Caudate nucleus (tissue), 63 donors: ENCODE measurements at places on chromosomes 2 and 18.
A peak's percentile ranks its signal among the peaks of the same experiment; 100 is the strongest.

- no peak for DNase-seq
Measured at GRCh38 chr18:5693699-5694294, 150.0 kb upstream of the EPB41L3 start.

GRCh38 chr2:141508086-141508752 lies 622.6 kb downstream of the LRP1B start:
- DNase-seq = no peak

- no peak for DNase-seq
Measured at GRCh38 chr18:35289293-35289692, 736 bp downstream of the ZSCAN30 start.

- DNase-seq = no peak
Measured at GRCh38 chr2:42046819-42047487, 868 bp upstream of the PKDCC start.

DNA sequence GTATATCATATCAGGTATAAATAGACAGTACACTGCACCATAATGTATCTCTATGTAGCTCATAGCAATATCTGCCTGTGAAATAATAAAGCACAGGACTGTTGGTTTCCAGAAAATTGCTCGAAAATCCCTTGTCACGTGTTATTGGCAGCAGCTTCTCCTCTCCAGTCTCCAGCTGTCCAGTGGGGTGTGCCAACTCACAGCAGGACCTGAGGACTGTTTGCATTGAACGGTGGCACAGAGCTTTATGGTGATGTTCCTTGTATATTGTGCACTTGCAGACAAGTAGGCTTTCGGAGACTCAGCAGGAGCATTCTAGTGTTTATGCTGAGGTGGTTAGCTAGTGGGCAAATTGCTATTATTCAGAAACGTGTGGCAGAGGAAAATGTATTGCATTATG lies 182.2 kb upstream of the ATP5MC3 start:
- no peak for DNase-seq

DNA sequence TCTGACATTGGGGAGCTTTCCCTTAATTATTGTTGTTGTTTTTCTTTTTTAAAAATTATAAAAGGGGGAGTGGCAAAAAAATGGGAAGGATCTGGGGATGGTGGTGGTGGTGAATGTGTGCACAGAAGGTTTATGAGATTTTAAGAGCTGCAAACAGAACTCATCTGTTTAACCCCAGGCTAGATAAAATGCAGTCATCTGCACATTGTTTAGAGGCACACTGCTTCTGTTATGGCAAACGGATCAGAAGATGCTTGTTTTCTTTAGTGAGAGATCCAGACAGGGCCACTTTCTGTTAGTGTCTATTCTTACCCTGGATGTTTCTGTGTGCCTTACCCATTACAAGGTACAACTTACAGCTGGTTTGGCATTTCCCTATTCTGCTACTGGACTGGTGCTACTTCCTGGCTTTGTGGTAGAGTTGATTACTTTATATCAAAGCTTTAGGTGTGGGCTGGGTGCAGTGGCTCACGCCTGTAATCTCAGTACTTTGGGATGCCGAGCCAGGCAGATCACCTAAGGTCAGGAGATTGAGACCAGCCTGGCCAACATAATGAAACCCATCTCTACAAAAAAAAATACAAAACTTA lies 68.2 kb upstream of the NRP2 start:
- no peak for DNase-seq

- no peak for DNase-seq
Measured at GRCh38 chr2:186032102-186032738, 293.6 kb downstream of the FSIP2 start.

DNA sequence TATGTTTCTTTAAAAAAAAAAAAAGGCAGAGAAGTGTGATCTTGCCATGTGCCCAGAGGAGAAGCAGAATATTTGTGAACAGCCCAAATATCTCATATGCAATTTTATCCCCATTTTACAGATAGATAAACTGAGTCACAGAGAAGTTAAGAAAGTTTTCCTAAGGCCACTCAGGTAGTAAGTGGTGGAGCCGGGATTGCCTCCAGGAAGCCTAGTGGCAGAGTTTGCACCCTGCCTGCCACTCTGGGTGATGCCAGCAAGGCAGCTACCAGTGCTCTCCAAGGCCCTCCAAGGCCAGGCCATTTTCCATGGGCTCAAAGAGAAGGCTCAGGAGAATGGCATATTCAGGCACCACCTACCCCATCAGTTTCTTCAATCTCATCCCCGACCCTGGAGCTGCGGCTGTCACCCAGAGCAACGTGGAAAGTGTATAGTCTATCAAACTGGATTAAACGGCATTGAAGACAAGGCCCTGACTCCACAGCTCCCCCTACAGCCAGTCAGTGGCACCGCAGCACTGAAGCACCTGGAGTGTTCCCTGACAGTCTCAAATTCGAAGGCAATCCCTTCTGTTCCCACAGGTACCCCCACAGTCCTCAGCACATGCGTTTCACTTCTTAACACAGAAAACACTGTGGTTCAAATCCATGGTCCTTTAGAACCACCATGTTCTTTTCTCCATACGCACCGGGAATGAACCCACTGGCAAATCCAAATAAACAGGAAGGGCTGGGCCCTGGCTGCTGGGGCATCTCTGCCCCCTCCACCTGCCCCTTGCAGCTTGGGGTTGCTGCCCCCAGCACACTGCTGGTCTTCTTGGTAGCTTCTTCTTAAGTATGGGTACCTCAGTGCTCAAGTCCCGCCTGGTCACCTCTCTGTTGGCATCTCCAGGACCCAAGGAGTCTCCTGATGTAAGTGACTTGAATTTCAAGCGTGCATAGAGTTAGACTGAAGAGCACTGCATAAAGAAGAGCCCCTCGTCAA lies 175.3 kb downstream of the INHBB start:
- no peak for DNase-seq

- no peak for DNase-seq
Measured at GRCh38 chr2:146131785-146132184, 1611.9 kb upstream of the ZEB2 start.

GRCh38 chr18:22033085-22033484 lies 136.3 kb upstream of the GATA6 start:
- no peak for DNase-seq

- no peak for DNase-seq
Measured at GRCh38 chr2:229376866-229377265, 105.8 kb upstream of the PID1 start.

GRCh38 chr2:82789851-82790205 lies 1669.3 kb downstream of the SUCLG1 start:
- DNase-seq = no peak

DNA sequence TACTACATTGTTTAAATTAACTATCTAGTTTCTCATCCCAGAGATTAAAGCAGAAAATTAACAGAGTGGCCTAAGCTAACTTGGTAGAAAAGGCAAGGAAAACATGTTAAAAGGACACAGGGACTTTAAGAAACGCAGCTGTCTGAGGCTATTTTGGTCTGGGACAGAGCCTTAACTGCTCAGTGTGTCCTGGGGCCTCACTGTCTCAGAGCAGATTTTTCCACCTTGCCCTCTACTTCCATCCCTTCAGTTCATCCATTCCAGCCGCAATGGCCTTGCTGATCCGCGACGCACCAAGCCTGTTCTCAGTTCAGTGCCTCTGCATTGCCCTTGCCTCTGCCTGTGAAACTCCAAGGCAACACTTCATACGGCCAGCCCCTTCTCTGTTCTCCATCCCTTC lies 114.9 kb upstream of the OSR1 start:
- DNase-seq = no peak

- peak; percentile 45 for DNase-seq
Measured at GRCh38 chr2:88626171-88627054, 851 bp downstream of the EIF2AK3 start.

GRCh38 chr2:202848813-202849212 lies 22.8 kb downstream of the ICA1L start:
- DNase-seq = no peak

- DNase-seq = no peak
Measured at GRCh38 chr2:57981083-57981768, 65.4 kb upstream of the VRK2 start.

- DNase-seq = peak; percentile 1
Measured at GRCh38 chr2:221372159-221372884, 199.8 kb downstream of the EPHA4 start.

- no peak for DNase-seq
Measured at GRCh38 chr2:166373105-166373504, 2.6 kb downstream of the SCN9A start.

DNA sequence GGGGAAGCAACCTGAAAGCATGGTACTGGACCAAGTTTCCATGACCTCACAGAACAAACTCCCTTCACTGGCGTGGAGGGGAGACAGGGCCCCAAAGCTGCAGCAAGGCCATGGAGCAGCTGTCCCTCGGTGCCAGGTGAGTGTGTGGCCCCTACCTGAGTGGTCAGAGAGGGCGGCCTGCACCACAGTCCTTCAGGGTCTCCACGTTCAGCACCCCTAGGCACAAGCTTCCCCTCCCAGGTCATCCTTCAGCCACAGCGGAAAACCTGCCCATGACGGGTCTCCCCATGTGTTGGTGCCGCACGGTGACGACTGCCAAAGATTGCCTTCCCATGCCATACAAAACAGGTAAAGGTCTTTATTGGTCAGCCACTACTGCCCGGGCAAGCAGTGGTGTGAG lies 201.6 kb downstream of the MGAT5 start:
- no peak for DNase-seq

DNA sequence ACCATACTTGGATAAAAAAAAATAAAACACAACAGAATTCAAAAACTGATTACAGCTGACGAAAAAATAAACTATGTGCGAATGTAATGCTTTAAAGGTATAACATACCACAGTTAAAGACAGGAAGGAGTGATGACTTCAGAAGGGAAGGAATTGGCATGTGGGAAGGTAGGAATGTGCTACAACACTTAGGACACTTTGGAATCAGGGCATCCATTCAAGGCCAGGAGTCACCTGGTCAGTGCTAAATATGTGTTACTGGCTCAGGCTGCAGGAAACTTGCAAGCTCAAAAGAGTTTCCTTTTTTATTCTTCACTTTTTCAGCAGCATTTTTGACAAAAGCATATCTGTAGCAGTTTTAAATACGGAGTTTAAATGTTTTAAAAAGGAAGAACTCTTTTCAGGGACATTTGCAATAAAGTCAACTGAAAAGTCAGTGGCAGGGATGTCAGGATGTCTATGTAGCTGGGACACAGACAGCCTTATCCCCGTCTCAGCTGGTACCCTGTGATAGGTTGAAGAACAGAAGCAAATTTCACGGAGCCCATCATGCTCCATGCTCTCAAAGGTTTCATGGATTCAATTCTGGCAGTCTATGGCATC lies 138.0 kb upstream of the KLHL14 start:
- DNase-seq = no peak

- no peak for DNase-seq
Measured at GRCh38 chr2:121663434-121663833, 14.2 kb upstream of the CLASP1 start.

GRCh38 chr18:58645398-58645797 lies 16.5 kb upstream of the ALPK2 start:
- no peak for DNase-seq

GRCh38 chr18:32042337-32042736 lies 23.7 kb downstream of the RNF125 start:
- no peak for DNase-seq

- peak; percentile 96 for DNase-seq
Measured at GRCh38 chr2:70248181-70248847, at the start of gene TIA1. TSS of gene TIA1 (minus strand) at chr2:70248628. CDS start at chr2:70248430, 198 bp downstream.

GRCh38 chr2:168545439-168546082 lies 89.5 kb downstream of the CERS6 start:
- no peak for DNase-seq

GRCh38 chr2:121095257-121096080 lies 189.5 kb downstream of the TFCP2L1 start:
- DNase-seq = peak; percentile 21

DNA sequence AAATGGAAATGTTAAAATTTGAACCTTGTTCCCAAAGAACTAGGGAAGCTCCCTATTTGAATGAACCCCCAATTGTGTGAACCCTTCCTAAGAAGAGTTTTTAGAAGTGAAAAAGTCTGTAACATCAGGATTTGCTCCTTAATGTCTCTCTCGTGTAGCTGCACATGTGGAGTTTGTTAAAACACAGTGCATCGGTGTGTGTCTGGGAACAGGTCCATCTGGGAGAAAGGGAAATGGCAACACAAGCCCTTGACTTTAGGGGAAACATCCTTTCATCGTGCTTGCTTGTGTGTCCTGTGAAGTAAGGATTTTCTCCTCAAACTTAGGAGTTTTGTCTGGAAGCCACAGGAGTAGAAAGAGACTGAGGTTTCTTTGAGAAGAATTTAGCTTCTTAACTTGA lies 203.9 kb downstream of the PRKCE start:
- no peak for DNase-seq

DNA sequence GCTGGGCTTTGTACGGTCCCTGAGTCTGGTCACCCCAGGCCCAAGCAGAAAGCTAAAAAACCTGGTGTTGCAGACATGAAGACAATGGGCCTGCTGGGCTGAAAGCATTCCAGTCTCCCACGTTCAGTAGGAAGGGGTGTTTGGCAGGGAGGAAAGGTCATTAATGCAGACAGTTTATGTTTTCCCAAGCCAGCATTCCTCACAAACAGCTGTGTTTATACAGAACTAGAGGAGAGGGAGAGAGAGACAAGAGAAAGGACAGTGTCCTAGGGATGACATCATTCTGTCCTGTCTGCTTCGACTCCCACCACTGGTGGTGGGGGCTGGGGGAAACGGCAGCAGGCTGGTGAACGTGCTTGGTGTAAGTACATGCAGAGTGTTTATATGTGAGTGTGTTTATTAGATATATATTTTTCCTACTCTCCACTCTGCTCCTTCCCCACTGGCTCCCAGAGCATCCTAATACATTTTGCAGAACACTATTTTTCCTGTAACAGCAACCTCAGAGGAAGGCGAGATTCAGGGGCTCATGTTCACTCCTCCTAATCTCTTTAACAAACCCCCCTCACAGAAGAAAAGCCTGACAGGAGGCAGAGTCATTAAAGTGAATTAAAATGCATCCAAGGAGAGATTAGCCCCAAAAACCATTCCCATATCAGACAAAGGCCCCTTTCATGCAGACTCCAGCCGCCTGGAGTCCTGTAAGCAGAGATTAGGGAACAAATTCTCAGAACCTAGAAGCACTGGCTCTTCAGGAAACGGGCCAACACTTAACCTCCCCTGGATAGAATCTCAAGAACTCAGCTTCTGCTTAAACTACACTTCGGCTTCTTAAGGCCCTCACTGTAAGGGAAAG lies 380.4 kb downstream of the TNS1 start:
- DNase-seq = no peak

- DNase-seq = no peak
Measured at GRCh38 chr2:198483051-198483450, 678.7 kb downstream of the PLCL1 start.

- DNase-seq = no peak
Measured at GRCh38 chr2:16727256-16727655, 61.6 kb upstream of the CYRIA start.

GRCh38 chr2:12051831-12052230 lies 305.4 kb downstream of the LPIN1 start:
- no peak for DNase-seq

- DNase-seq = no peak
Measured at GRCh38 chr18:3720818-3721545, 271.0 kb downstream of the TGIF1 start.

DNA sequence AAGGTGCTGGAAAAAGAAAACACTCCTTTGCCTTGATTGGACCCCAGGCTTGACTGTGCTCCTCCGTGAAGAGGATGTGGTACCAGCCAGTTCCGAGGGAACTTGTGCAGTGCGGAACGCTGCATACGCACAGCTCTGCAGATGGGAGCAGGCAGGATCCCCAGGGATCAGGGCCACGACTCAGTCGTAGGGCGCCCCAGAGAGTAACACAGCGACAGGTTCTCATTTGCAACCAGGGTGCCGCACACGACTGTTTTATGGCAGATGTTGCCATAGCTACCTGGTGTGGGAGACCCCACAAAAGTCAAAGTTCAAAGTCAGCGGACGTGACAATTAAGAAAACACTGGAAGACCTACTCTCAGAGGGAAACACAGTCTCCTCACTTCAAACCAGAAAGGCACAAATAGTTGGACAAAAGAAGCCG lies 779 bp downstream of the MALL start:
- DNase-seq = no peak
